ENCODE measurements at places on chromosomes 7 and 10. TPM values are rescaled to one million over a fixed set of nuclear protein-coding genes. Genes with fewer than 3 reads are reported as not detected.
A peak's percentile ranks its signal among the peaks of the same experiment; 100 is the strongest.

- H3K27ac ChIP-seq: no peak overlapping the region
- no peaks in the 10 kb centered on the region for H3K4me1 ChIP-seq
- H3K27me3 ChIP-seq: no peaks in the 10 kb centered on the region
- no peak for DNase-seq
- H3K4me3 ChIP-seq: no peak overlapping the region
Measured at GRCh38 chr7:45400680-45401079, 173.5 kb upstream of the ADCY1 start.

SSBP1 gene
- 191 TPM for total RNA-seq

DNA sequence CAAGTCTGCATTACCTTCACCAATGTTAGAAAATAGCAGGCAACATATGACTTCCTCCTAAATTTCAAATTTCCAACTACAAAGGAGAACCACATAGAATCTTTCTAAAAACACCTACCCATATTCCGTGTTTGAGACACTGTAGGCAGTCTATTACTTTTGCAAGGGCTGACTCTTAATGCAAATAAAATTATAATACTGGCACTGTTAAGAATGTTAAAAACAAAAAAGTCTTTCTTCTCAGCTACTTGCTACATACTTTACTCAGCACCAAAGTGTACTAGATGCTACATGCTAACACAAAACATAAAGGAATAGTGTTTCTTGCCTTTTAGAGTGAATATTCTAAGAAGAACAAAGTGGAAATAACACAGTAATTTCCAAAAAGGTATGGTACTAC lies 65.4 kb downstream of the SRPK2 start:
- H3K27ac ChIP-seq: no peak overlapping the region
- H3K4me1 ChIP-seq: peaks cover 11% of the 10 kb centered on the region
- no peak overlapping the region for H3K4me3 ChIP-seq
- no peaks in the 10 kb centered on the region for H3K27me3 ChIP-seq

ITPRID1 gene
- total RNA-seq: not detected

- no peak overlapping the region for H3K4me3 ChIP-seq
- H3K4me1 ChIP-seq: no peaks in the 10 kb centered on the region
- H3K36me3 ChIP-seq: no peaks in the 10 kb centered on the region
Measured at GRCh38 chr10:89055159-89055558, 64.6 kb downstream of the FAS start.

DNA sequence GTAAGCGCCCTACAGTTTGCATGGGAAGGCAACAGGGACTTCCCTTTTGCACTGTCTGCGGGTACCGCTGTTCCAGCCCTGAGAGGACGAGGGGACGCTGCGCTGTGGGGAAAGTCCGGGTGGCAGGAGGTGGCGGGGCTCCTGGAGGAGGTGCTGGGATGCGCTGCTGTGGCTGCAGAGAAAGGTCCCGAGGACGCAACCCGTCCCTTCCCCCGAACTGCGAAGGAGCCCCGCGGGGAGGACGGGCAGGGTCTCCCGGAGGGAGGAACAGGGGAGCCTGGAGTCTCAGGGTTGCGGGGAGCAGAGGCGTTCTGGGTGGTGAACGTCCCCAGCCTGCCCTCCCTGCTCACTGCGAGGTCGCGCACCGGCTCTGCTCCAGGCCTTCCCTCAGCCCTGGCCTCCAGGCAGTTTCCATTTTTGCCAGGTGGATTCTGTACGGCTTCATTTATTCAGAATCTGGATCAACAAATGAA lies 91.6 kb downstream of the CXCL12 start:
- no peak for DNase-seq
- no peak overlapping the region for H3K27ac ChIP-seq
- H3K36me3 ChIP-seq: no peaks in the 10 kb centered on the region
- H3K4me1 ChIP-seq: peaks cover 3% of the 10 kb centered on the region
- H3K4me3 ChIP-seq: no peak overlapping the region
- no peaks in the 10 kb centered on the region for H3K27me3 ChIP-seq

PTPN20 gene
- 0.26 TPM for total RNA-seq

FKBP6 gene
- not detected for total RNA-seq

MMRN2 gene
- 0.95 TPM for total RNA-seq

OR2A1 gene
- not detected for total RNA-seq

GRCh38 chr7:145848691-145849090 lies 267.9 kb upstream of the CNTNAP2 start:
- no peaks in the 10 kb centered on the region for H3K4me1 ChIP-seq
- DNase-seq: no peak
- no peaks in the 10 kb centered on the region for H3K27me3 ChIP-seq

DNA sequence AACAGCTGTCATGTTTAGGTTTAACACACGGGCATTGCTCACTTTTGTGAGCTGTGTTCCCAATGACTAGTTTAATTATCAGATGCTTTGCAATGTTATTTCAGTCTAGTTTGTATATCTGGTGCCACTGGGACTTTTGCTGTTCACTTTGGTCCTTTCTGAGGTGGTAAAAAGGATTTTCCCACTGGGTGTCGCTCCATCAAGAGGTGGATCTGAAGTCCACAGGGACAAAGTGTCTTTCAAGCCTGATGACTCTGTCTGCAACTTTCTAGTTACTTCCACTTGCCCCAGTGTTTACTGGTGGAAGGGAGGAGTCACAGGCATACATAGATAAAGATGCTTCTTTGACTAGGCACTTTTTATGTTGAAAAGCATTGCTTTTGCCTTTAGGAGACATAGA lies 242.2 kb downstream of the HGF start:
- no peaks in the 10 kb centered on the region for H3K27me3 ChIP-seq
- DNase-seq: no peak
- H3K27ac ChIP-seq: no peak overlapping the region
- no peaks in the 10 kb centered on the region for H3K36me3 ChIP-seq
- H3K4me3 ChIP-seq: no peak overlapping the region

DNA sequence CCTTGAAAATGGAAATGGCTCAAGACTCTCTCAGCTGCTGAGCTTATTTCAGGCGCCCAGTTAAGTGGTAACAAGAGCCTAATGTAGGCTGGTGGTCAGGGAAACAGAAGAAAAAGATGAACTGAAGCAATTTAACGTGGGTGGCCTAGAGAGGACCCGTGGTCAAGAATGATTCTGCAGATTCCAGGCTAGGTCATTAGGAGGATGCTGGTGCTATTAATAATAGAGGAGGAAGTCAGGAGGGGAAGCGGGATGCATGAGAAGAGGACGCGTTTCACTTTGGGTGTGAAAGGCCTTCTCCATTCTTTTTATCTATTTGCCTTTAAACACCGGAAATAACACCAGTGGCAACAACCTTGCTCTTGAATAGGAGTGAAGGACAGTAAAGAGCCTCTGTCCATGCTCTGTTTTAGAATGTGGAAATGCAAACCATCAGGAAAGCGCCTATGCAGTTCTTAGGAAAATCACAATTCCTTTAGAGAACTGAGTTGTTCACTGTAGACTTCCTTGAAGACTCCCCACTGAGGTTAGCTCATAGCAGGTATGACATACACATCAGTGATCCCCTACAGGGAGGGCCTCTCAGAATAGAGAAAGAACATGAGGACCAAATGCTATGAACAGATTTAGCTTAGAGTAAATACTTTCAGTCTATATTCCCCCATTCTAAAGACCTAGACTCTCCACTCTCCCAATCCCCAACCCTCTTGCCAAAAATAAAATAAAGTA lies 8.6 kb downstream of the LIPA start:
- peak overlapping the region; percentile 41 for H3K4me3 ChIP-seq
- no peaks in the 10 kb centered on the region for H3K27me3 ChIP-seq
- no peak for DNase-seq
- peak overlapping the region; percentile 62 for H3K27ac ChIP-seq
- peaks cover 43% of the 10 kb centered on the region for H3K4me1 ChIP-seq
- peaks cover 5% of the 10 kb centered on the region for H3K36me3 ChIP-seq

DNA sequence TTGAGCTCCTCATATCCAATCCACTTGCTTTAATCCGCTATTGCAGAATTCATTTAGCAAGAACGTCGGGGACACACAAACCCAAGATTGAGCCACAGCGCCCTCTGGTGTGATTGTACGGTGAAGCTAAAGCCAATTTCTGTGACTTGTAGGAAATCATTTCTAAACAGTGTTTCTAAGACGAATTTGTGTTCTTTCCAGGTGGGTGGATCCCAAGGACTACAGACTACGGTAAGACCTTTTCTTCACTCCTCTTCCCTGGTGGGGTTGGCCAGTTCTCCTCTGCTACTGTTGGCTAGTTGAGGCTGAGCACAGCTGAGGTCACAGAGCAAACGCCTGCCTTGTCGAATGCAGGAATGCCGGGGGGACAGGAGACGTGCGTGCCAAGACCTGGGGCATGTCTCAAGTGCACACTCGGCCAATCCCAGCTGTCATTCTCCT lies 5.2 kb downstream of the DMBT1 start:
- no peaks in the 10 kb centered on the region for H3K27me3 ChIP-seq
- no peaks in the 10 kb centered on the region for H3K36me3 ChIP-seq
- H3K4me1 ChIP-seq: no peaks in the 10 kb centered on the region

PRF1 gene
- 1.5 TPM for total RNA-seq

- DNase-seq: no peak
- no peaks in the 10 kb centered on the region for H3K36me3 ChIP-seq
- H3K27ac ChIP-seq: no peak overlapping the region
- no peaks in the 10 kb centered on the region for H3K4me1 ChIP-seq
Measured at GRCh38 chr7:131808736-131809135, 252.3 kb upstream of the PODXL start.

- no peak overlapping the region for H3K4me3 ChIP-seq
- no peak overlapping the region for H3K27ac ChIP-seq
- no peaks in the 10 kb centered on the region for H3K4me1 ChIP-seq
Measured at GRCh38 chr7:151390598-151391357, 19.1 kb downstream of the WDR86 start.

GRCh38 chr10:101658975-101659374 lies 36.0 kb downstream of the FBXW4 start:
- no peak overlapping the region for H3K27ac ChIP-seq
- no peak overlapping the region for H3K4me3 ChIP-seq
- DNase-seq: no peak
- no peaks in the 10 kb centered on the region for H3K4me1 ChIP-seq

LEP gene
- total RNA-seq: not detected

TYW1B gene
- total RNA-seq: 4.3 TPM

DNA sequence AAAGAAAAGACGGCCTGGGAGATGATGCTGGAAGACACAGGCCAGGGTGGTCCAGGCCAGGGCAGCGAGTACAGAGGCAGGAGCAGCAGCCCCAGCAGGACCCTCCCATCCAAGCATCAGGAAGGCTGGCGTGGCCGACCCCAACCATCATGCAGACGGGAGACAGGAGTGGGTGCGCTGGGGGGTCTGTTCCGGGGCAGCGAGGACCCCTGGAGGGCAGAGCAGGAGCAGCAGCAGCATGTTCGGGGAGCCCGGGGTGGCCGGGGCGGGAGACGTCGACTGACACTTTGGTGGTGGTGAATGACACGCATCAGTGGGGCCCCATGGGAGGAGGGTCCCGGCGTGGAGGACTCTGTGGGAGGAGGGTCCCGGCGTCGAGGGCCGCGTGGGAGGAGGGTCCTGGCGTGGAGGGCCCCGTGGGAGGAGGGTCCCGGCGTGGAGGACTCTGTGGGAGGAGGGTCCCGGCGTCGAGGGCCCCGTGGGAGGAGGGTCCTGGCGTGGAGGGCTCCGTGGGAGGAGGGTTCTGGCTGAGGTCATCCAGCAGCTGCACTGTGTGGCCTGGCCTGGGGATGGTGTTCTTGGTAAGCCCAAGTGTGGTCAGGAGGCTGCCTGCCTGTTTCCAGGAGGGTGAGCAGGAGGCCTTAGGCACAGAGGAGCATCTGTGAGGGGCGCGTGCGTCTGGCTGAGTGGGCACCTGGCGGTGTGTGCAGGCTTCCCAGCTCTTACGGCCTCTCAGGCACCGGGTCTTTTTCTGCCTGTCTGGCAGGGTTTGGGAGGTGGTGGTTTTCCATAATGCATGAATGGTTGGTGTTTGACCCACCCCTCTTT lies 38.9 kb downstream of the FAM20C start:
- DNase-seq: no peak
- H3K4me3 ChIP-seq: no peak overlapping the region
- H3K4me1 ChIP-seq: no peaks in the 10 kb centered on the region
- H3K36me3 ChIP-seq: no peaks in the 10 kb centered on the region
- no peak overlapping the region for H3K27ac ChIP-seq

GSAP gene
- total RNA-seq: 24.1 TPM

DNA sequence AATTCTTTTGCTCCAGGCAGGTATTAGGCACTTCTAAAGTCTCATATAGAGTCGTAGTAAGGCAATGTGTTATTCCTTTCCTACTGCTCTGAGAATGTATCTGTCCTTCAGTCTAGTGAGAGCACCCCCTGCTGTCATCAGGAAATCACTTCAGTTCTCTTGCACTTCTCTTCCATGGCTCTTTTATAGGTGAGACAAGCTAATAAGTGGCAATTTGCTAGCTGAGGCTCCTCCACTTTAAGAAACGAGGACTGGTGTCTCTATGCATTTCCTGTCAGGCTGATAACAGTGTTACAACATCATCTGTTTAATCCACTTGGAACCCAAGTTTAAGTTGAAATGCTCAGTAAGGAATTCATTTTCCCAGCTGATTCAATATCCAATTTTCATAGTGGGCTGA lies 350.6 kb downstream of the TFEC start:
- H3K27ac ChIP-seq: no peak overlapping the region
- H3K4me3 ChIP-seq: no peak overlapping the region
- H3K27me3 ChIP-seq: no peaks in the 10 kb centered on the region
- peak; percentile 5 for DNase-seq
- no peaks in the 10 kb centered on the region for H3K36me3 ChIP-seq
- no peaks in the 10 kb centered on the region for H3K4me1 ChIP-seq

Data from GM12878 (cell line).